SJCRH30 (cell line): ENCODE measurements at places on chromosomes 2 and 18. TPM values are rescaled to one million over a fixed set of nuclear protein-coding genes. Genes with fewer than 3 reads are reported as not detected.

DNA sequence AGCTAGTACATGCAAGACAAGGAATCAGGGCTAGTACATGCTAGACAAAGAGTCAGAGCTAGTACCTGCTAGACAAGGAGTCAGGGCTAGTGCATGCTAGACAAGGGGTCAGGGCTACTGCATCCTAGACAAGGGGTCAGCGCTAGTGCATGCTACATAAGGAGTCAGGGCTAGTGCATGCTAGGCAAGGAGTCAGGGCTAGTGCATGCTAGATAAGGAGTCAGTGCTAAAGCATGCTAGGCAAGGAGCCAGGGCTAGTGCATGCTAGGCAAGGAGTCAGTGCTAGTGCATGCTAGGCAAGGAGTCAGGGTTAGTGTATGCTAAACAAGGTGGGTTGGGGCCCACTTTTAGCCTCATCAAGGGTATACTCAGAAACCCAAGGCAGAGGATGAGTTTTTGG lies 90.1 kb upstream of the FAM136A start:
- DNase-seq, result no peak

The EPHA4 gene
- 4.0 and 4.2 TPM in 2 replicates for total RNA-seq

GRCh38 chr18:74546751-74547530 lies 12.6 kb downstream of the CNDP1 start:
- no peak for DNase-seq

The SPAST gene
- total RNA-seq, result 38.4 and 41.0 TPM in 2 replicates

- no peak for DNase-seq
Observed at GRCh38 chr2:17752246-17752645, 1.4 kb downstream of the SMC6 start.
